CD4-positive, alpha-beta T cell treated with Interleukin-10 for 1 hour (primary cell): ENCODE measurements at places on chromosomes 7 and 10.

- no peak for DNase-seq
Observed at GRCh38 chr7:19235680-19236079, 90.5 kb upstream of the FERD3L start.

DNA sequence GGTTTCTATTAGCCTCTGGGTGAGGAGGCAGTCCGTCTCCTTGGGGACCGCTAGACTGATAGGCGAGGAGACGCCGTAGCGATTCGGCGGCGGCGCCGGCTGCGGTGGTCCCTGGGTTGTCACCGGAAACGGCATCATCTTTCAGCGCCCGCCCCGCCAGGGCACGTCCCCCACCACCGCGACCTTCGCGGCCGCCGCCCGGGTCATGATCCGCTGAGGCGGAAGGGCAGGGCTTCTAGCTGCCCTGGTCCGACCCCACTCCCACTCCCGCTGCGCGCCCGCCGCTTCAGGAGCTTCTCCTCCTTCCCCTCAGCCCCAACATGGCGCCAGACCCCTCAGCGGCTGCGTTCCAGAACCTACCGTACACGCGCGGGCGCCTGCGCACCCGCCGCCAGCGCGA, at the start of gene PAPOLB:
Gene PAPOLB, minus strand, starts transcription at position 358 of the 400 bp plus-strand sequence. Its CDS starts 220 bp downstream, at position 138.
- DNase-seq = no peak

GRCh38 chr10:128116851-128117615, 9.2 kb downstream of the MKI67 start:
- DNase-seq = no peak

DNA sequence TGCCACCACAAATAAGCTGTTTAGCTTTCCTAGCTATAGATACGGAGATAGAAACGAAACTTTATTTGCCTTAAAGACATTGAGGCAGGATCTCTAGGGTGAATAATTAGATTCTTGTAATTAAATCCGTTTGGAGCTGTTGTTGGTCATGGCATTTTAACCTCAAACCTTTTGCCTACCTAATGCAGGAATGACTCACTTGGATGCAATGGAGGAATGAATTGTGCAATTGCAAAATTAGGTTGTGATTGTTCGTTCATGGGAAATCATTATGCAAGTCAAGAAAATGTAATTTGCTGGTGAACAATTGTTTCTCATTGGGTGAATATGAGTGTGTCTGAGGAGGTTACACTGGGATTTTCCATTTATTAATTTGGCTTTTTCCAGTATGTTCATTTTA, 703.5 kb downstream of the GATA3 start:
- no peak for DNase-seq

GRCh38 chr10:30915146-30915545, 116.5 kb downstream of the ZNF438 start:
- DNase-seq = no peak

DNA sequence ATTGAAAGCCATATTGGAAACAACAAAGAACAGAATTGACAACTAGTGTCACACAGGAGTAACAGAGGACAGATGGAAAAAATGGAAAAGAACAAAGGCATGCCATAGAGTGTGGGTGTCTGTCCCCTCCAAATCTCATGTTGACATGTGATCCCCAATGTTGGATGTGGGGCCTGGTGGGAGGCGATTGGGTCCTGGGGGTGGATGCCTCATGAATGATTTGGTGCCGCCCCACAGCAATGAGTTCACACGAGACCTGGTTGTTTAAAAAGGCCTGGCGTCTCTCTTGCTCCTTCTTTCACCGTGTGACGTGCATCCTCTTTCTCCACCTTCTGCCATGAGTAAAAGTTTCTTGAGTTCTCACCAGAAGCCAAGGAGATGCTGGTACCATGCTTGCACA, 87.4 kb upstream of the GPR26 start:
- DNase-seq = no peak

DNA sequence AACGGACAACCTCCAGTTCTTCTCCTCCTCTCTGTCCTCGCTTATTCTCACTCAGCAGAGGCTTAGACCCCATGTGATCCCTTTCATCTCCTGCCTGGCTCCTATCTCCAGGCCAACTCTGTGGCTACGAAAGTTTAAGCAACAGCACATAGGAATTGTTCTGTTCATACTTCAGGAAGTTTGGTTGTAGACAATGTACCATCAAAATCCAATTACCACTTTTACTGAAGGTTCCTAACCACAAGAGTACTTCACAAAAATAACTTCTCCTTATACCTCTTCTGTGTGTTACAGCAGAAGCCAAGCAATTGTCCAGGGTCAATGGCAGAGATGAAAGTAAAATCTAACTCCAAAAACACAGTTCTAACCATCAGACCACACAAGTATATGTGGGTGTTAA, 80.0 kb downstream of the SLC25A13 start:
- DNase-seq = no peak

DNA sequence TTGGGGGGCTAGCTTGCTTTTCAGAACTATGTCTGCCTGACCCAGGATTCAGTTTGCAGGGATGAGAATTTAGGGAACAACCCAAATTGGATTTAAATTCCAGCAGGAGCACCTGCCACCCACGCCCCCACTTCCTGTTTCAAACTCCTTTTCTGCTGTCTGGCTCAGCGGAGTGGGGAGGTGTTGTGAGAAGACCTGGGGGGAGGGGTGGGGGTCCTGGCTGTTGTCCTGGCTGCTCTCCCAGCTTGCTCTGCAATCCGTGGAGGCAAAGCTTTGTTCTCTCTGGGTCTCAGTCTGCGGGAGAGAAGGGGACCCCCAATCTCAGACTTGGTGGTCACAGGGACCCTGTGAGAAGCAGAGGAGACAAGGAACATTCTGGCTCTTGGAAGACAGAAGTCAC, 799 bp downstream of the KCNK18 start:
- no peak for DNase-seq

DNA sequence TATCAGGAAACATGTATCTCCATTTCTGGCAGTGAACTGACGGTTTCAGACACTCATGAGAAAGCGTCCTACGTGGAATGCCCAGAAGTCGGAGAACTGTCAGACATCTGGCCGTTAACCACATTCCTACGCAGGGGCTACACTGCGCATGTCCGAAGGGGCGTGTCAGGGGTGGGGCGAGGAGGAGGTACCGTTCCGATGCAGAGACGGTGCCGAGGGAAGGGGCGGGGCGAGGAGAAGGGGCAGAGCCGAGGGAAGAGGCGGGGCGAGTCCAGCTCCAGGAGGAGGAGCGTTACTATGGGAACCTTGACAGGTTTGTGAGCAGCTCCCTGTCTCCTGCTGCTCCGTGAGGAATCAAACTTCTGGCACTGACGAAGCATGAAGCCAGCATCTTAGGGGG, 366.9 kb upstream of the NUPR2 start:
- no peak for DNase-seq

- no peak for DNase-seq
Observed at GRCh38 chr7:100888988-100889750, at the start of gene UFSP1. Gene UFSP1, minus strand, starts transcription at chr7:100889715. Its CDS starts 444 bp downstream, at chr7:100889271.

- DNase-seq = no peak
Observed at GRCh38 chr10:129982825-129983224, 18.8 kb upstream of the EBF3 start.

- DNase-seq = no peak
Observed at GRCh38 chr7:22039670-22040069, 94.0 kb upstream of the CDCA7L start.

GRCh38 chr10:127040756-127041155, 135.5 kb downstream of the DOCK1 start:
- no peak for DNase-seq

DNA sequence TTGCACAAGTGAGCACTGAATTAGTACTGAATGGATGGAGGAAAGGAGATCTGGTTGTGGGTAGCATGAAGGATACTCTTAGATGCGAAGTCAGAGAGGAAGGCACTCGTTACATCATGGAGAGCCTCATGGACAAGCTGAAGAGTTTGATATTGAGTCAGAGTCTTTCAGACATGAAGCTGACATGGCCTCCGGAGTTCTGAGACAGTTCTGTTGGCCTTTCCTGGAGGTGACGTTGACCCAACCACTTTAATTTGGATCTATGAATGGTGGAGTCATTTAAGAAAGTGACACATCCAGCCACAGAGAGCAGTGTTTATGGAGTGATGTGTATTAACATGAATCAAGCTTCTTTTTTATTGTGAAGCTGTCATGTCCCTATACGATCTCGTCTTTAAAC, 286.3 kb upstream of the CDC14C start:
- no peak for DNase-seq

DNA sequence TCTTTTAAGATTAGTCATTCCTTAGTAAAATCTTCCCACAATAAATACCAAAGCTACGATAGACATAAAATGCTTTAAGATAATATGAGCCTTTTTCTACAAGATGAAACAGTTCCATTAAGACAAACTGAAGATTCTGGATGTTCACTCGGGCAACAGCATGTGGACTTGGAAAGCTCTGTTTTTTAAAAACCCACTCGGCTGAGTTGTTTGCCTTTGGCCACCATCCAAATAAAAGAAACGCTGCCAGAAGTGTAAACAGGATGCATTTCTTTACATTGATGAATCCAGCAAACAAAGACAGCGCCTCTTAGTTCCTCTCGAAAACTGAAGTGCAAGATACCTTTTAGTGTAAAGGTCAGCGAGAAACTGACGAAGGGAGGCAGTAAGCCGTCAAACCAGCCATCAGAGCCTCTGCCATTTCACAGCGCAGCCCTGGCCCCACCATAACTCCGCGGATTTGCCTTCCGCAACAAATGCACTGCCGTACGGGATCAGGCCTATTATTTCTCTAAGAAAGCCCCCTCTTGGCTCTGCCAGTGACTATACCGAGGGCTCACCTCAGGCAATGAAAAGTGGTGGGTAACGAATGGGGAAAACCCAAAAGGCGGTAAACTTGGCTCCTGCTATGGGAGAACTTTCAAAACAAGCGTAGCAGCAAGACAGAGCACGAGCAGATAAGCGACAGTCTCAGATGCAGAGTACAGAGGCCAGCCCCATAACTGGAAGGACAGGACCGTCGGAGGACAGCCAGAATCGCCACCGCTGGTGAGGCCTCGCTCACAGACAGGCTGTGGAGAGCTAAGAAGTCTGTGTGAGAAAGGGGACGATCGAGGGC, 41.4 kb downstream of the GNA12 start:
- no peak for DNase-seq

GRCh38 chr10:108014145-108014901, 849.8 kb upstream of the SORCS1 start:
- no peak for DNase-seq

- no peak for DNase-seq
Observed at GRCh38 chr7:20194343-20194995, 22.7 kb downstream of the MACC1 start.
